ENCODE measurements at places on chromosomes 7 and 10.

- no peak for DNase-seq
Observed at GRCh38 chr10:109456566-109457301, 466.6 kb downstream of the XPNPEP1 start.

GRCh38 chr7:158526531-158526930, 61.1 kb downstream of the PTPRN2 start:
- no peak for DNase-seq

GRCh38 chr10:84718877-84719616, 390.7 kb downstream of the CCSER2 start:
- no peak for DNase-seq

DNA sequence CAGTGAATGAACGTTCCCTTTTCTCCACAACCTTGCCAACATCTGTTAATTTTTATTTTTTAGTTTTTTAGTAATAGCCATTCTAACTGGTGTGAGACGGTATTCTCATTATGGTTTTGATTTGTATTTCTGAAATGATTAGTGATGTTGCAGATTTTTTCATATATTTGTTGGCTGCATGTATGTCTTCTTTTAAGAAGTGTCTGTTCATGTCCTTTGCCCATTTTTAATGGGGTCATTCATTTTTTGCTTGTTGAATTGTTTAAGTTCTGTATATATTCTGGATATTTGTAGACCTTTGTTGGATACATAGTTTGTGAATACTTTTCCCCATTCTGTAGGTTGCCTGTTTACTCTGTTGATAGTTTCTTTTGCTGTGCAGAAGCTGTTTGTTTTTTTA, 73.9 kb upstream of the MSRB2 start:
- DNase-seq: no peak

DNA sequence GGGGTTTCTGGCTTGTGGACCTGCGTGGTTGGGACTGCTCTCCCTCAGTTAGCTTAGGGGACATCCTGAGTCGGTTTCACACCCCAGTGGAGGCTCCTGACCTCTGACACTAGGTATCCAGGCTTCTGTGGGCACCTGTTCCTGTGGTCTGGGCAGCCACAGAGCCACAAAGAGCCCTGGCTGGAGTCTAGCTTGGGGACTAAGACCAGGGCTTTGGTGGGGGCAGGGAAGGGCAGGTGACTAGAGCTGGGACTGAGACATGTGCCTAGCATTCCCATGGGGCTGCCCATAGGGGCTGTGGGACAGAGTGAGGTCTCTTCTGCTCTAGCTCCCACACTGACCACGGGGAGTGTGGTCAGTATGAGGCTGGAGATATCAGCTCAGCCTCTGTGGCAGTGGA, 4.0 kb upstream of the TMEM270 start:
- DNase-seq: no peak

- DNase-seq: no peak
Observed at GRCh38 chr7:33887266-33887975, 17.9 kb upstream of the BMPER start.

GRCh38 chr7:148306759-148307158, 283.8 kb upstream of the C7orf33 start:
- DNase-seq: no peak

- DNase-seq: no peak
Observed at GRCh38 chr7:122709930-122710646, 7.4 kb upstream of the RNF148 start.

DNA sequence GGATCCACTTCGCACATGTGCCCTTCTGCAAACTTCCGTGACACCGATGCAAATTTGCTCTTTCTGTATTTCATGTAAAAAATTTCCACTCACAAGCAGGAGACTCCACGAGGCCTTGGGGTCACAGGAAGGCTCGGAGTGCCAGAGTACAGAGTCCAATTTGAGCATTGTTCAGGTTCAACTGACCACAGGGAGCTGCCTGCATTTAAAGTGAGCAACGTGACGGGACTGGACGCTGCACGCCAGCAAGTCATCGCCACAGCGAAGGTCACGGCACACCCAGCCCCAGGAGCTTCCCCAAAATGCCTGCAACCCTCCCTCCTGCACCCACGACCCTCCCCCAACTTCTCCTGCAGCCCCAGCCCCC, 41.5 kb upstream of the NKX6-2 start:
- DNase-seq: no peak
